IMR-90 (cell line): ENCODE measurements at places on chromosomes 11 and 22. TPM values are rescaled to one million over a fixed set of nuclear protein-coding genes. Genes with fewer than 3 reads are reported as not detected.

Gene KCNJ11
- not detected in 2 replicates for total RNA-seq

Gene NCAM1
- 0.18 TPM in 1 of 2 replicates, not detected in the other for total RNA-seq

Gene MUC2
- total RNA-seq: not detected in 2 replicates

Gene SERPING1
- total RNA-seq: 2.0 and 2.2 TPM in 2 replicates
